ENCODE measurements at places on chromosomes 4 and X. TPM values are rescaled to one million over a fixed set of nuclear protein-coding genes. Genes with fewer than 3 reads are reported as not detected.

SPATA4 gene
- total RNA-seq, result not detected

SOD3 gene
- total RNA-seq, result not detected

SORBS2 gene
- total RNA-seq, result 0.41 TPM

ZNF674 gene
- 3.5 TPM for total RNA-seq

TXLNG gene
- total RNA-seq, result 12.2 TPM

GPR34 gene
- total RNA-seq, result not detected

MAML3 gene
- total RNA-seq, result 0.21 TPM

MBTPS2 gene
- 7.8 TPM for total RNA-seq

FRMD7 gene
- total RNA-seq, result not detected

ASB9 gene
- 17.5 TPM for total RNA-seq

PABPC1L2A gene
- total RNA-seq, result not detected

NHSL2 gene
- total RNA-seq, result 0.06 TPM

IKBKG gene
- 23.0 TPM for total RNA-seq

OTUD6A gene
- not detected for total RNA-seq

SLC16A2 gene
- 4.9 TPM for total RNA-seq

CHST7 gene
- 0.80 TPM for total RNA-seq

SMARCA5 gene
- 31.6 TPM for total RNA-seq

VCX3A gene
- total RNA-seq, result 160 TPM

RPS6KA6 gene
- total RNA-seq, result 3.1 TPM

PRDM8 gene
- 0.12 TPM for total RNA-seq

DRD5 gene
- not detected for total RNA-seq

KDR gene
- total RNA-seq, result not detected

GAGE1 gene
- total RNA-seq, result not detected

ZNF630 gene
- total RNA-seq, result 4.4 TPM

USP17L20 gene
- total RNA-seq, result not detected

TEX11 gene
- not detected for total RNA-seq

ERAS gene
- total RNA-seq, result not detected

TMPRSS11A gene
- not detected for total RNA-seq

UGT2A1 gene
- total RNA-seq, result not detected

IL9R gene
- not detected for total RNA-seq

THAP9 gene
- 1.5 TPM for total RNA-seq

UCP1 gene
- not detected for total RNA-seq

LIMCH1 gene
- total RNA-seq, result 24.5 TPM

HTN3 gene
- total RNA-seq, result not detected

FABP2 gene
- not detected for total RNA-seq

KCND1 gene
- not detected for total RNA-seq

TAPT1 gene
- 18.6 TPM for total RNA-seq

FMR1NB gene
- not detected for total RNA-seq

MAOA gene
- total RNA-seq, result 0.62 TPM

PDCL2 gene
- total RNA-seq, result not detected

GPR143 gene
- total RNA-seq, result not detected

PCSK1N gene
- total RNA-seq, result 9.9 TPM

MAGEC3 gene
- not detected for total RNA-seq

SPANXC gene
- total RNA-seq, result 4.1 TPM

VCX gene
- total RNA-seq, result 79.3 TPM

WNK3 gene
- total RNA-seq, result 0.58 TPM

TMA16 gene
- total RNA-seq, result 42.3 TPM

MAGEC2 gene
- 77.8 TPM for total RNA-seq

NKX6-1 gene
- 0.50 TPM for total RNA-seq
